ENCODE measurements at places on chromosomes 7 and 10. TPM values are rescaled to one million over a fixed set of nuclear protein-coding genes. Genes with fewer than 3 reads are reported as not detected.

DNA sequence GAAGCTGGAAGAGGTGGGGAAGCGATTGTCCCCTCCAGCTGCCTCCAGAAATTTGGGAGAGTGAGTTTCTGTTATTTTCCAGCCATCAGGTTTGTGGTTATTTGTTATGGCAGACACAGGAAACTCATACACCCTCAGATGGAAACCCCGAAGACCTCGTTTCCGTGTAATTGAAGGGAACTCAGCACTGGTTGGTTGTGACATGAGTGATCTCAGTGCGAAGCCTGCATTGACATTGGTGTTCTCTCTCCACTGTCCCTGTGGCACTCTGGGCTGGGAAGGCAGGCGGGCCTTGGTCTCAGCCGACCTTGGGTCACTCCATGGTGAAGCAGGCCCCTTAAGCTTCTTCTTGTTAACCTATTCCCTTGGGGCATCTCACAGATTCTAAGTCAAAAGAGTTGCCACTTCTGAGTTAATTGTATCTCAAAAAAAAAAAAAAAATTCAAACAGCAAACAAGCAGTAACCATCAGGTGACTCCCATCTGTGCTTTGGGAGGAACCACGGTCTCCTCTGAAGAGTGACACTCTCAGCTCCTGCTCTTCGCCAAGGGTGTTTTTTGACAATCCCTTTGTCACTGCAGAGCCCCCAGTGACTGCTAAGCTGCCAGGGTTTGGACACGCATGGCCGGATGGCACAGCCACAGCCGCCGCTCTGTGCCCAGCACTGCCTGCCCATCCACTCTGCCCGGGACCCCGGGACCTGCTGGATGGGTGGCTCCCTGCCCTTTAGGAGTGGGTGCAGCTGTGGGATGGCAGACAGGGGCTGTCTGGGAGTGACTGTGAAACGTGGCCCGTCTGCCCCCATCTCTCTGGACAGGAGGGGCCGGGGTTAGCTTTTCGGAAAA is 233.6 kb downstream of the PRPF18 start:
- no peak overlapping the region for H3K4me3 ChIP-seq
- no peaks in the 10 kb centered on the region for H3K36me3 ChIP-seq
- no peak for DNase-seq

DNA sequence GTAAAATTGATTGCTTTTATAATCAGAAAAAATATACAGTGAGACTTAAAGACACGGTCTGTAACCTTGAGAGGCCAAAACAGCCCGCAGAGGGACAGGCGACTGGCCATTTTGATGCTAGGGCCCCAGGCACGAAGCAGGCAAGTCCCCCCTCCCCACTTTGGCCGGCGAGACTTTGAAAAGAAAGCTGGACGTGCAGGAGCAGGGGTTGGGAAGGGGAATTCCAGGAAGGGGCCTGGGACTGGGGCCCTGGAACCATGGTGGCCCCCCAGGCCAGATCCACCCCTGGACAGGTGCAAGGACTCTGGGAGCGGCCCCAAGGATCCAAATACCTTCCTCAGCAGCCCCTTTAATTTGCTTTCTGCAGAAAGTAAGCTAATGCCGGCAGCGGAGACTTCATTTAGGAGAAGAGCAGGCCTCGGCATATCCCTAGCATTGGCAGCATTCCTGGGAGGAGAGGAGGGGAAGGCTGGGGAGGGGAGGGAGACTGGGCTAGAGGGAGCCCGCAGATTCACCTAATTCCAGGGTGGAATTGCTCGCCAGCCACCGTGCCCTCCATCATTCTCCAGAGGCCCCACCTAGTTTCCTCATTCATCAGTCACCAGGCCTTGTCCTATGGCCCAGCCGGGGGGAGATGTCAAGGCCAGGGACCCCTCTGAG is 24.9 kb upstream of the TNRC18 start:
- no peak overlapping the region for H3K4me3 ChIP-seq
- no peaks in the 10 kb centered on the region for H3K36me3 ChIP-seq
- H3K27ac ChIP-seq, result no peak overlapping the region
- no peak for DNase-seq
- H3K27me3 ChIP-seq, result no peaks in the 10 kb centered on the region
- no peaks in the 10 kb centered on the region for H3K4me1 ChIP-seq

DNA sequence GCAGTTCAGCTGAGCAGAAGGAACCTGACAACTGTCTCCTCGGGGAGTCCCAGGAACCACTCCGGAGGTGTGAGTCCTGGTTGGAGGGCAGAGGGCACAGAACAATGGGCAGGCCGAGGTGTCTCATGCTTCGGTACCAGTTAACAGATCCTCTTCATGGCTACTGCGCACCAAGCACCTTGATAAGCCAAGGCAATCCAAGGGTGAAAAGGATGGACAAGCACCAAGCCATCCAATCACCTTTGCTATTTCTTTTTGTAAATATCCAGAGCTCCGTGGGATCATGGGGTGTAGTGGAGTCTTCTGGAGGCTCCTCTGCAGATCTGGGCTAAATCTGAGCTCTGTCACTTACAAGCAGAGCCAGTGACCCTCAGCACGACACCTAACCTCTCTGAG is 233.5 kb downstream of the WDR11 start:
- no peaks in the 10 kb centered on the region for H3K36me3 ChIP-seq
- no peaks in the 10 kb centered on the region for H3K27me3 ChIP-seq
- no peak overlapping the region for H3K27ac ChIP-seq
- DNase-seq, result no peak
- H3K4me3 ChIP-seq, result no peak overlapping the region
- no peaks in the 10 kb centered on the region for H3K4me1 ChIP-seq

DNA sequence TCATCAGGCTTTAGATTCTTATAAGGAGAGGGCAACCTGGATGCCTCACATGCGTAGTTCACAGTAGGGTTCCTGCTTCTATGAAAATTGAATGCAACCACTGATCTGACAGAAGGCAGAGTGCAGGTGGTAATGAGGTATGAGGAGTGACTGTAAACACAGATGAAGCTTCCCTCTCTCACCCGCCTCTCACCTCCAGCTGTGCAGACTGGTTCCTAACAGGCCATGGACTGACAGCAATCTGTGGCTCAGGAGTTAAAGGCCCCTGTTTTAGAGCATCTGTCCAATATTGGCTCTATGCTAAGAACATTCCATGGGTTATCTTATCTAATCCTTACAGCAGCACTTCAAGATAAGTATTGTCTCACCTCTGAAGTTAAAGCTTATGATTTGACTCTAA is 213.5 kb upstream of the NRP1 start:
- H3K4me1 ChIP-seq, result no peaks in the 10 kb centered on the region
- no peak overlapping the region for H3K27ac ChIP-seq
- no peak overlapping the region for H3K4me3 ChIP-seq
- no peaks in the 10 kb centered on the region for H3K27me3 ChIP-seq

DNA sequence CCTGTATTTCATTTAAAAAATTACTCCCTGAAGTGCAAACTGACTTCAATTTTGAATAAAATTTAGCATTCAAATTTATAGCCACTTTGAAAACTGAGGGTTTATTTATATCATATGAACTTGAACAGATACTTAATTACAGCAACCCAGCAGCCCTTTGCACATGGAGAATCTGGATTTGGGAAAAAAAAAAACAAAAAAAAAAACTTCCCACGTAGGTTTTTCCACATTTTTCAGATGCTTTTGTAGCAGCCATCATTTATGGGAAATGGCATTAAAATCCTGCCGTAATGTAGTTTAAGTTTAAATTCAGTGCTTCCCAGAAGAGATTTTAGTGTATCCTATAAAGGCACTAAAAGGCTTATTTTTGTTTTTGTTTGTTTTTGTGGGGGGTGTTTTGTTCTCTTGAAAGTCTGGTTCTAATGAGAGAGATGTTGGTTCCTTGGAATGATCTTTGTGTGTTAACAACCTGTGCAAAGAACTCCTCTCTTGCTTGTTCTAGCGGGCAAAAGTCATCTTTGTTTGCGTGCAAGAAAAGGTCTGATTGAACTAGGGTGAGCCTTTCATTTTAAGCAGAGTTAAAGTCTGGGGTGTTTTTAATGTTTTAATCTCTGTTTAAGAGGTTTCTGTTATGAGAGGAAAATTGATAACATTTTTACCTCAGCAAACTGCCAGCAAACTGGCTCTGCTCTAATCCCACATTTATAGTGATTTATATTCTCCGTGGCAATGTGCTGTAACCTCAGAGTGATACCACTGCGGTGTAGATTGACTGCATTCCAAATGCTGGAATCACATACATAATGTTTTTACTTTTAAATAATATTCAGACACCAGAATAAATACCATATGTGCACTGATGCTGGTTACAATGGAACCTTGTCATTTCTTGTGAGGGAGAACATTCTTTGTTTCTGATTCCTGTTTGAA is 105.5 kb downstream of the WNT2 start:
- H3K4me1 ChIP-seq, result no peaks in the 10 kb centered on the region
- no peak overlapping the region for H3K4me3 ChIP-seq
- no peak for DNase-seq
- H3K27ac ChIP-seq, result no peak overlapping the region
- no peaks in the 10 kb centered on the region for H3K36me3 ChIP-seq
- H3K27me3 ChIP-seq, result no peaks in the 10 kb centered on the region

DNA sequence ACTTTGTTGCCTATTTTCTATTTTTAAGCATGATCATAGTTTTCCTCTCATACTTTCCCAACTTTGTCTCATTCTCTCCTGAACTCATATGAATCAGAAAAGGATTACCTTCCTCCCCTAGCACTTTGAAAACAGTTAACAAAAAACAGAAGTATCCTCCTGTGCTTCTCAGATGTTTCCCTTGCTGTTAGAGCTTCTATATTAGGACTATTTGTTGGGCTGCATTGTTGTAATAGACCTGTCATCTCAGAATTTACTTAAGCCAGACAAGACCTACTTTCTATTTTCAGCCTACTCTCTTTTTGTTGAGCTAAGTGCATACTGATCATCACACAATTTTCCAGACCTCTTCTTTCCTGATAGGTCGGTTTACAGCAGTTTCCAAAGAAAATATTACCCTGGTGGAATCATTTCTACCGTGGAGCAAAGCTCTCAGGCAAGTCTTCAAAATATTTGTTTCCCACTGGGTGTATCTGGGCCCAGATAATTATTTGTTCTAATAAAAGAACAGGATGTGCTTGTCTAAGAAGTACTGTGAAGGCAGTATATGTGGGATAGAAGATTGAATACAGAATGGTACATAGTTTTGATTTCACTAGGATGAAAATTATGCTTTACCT is 411.9 kb upstream of the KLF6 start:
- no peak overlapping the region for H3K27ac ChIP-seq
- no peak for DNase-seq
- H3K4me1 ChIP-seq, result no peaks in the 10 kb centered on the region
- no peaks in the 10 kb centered on the region for H3K36me3 ChIP-seq

DNA sequence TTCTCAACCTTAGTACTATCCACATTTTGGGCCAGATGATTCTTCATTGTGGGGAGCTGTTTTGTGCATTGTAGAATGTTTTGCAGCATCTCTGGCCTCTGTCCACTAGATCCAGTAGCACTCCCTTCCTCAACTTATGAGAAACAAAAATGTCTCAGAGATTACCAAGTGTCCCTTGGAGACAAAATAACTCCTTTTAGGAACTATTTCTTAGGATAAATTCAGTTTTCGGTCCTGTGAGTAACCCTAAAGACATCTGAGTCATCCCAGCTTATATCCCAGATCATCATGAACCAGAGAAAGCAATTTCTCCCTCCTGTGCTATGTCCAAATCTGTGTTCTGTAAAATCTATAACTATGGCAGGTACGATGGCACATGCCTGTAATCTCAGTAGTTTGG is 266.6 kb upstream of the PHYHIPL start:
- H3K4me1 ChIP-seq, result no peaks in the 10 kb centered on the region
- H3K27ac ChIP-seq, result no peak overlapping the region
- no peaks in the 10 kb centered on the region for H3K27me3 ChIP-seq
- H3K36me3 ChIP-seq, result no peaks in the 10 kb centered on the region
- H3K4me3 ChIP-seq, result no peak overlapping the region
- DNase-seq, result no peak

GRCh38 chr7:93902777-93903423 is 3.5 kb upstream of the GNGT1 start:
- no peak overlapping the region for H3K4me3 ChIP-seq
- no peaks in the 10 kb centered on the region for H3K4me1 ChIP-seq
- H3K27ac ChIP-seq, result no peak overlapping the region
- H3K27me3 ChIP-seq, result no peaks in the 10 kb centered on the region

DNA sequence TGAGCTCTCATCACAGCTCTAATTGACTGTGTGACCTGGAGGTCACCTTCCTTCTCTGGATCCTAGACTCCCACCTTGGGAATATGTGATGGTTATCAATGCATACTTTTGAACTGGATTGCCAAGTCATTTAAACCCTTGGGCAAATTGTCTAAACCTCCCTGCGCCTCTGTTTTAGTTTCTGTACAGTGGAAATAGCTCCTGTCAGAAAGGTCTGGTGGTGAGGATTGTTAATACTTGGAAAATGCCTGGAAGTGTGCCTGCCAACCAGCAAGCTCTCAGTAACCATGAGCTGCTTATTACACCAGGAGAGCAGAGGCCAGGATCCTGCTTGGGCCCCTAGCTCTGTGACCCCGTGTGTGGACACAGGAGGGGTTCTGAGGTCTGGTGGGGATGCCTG is 108.7 kb upstream of the PPIF start:
- no peaks in the 10 kb centered on the region for H3K27me3 ChIP-seq
- no peak overlapping the region for H3K27ac ChIP-seq
- no peak overlapping the region for H3K4me3 ChIP-seq
- peaks cover 9% of the 10 kb centered on the region for H3K4me1 ChIP-seq
- DNase-seq, result no peak

DNA sequence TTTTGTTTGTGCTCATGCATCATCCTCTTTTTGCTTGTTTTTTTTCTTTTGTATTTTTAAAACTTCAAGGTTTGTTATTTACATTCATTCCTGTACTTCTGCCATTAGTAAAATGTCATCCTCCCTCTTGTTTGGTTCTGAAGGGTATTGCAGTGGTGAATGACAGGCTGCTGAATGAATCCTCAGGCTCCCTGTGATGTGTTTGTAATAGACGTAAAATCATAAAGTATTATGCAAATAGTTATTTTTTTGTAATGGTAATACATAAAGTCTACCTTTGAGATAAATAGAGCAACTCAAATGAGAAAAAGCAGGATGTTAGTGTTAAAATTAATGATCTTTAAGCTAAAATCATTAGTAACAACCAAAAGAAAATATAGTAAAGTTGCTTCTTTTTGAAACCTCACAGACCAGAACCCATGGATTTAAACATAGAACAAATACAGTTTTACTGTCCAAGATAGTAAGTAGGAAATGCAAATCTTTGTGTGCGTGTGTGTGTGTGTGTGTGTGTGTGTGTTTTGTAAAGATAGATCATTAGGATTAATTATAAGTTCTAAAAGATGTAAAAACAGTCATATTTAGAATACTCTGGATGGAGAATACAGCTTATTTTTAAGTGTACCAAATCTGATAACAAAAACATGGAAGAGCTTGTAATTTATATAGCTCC is 4.5 kb downstream of the GLCCI1 start:
- no peak overlapping the region for H3K27ac ChIP-seq
- H3K4me1 ChIP-seq, result peaks cover 35% of the 10 kb centered on the region
- DNase-seq, result no peak
- H3K36me3 ChIP-seq, result no peaks in the 10 kb centered on the region
- H3K4me3 ChIP-seq, result no peak overlapping the region

GGCT gene
- polyA plus RNA-seq, result 30.0 TPM

OR2AE1 gene
- not detected for polyA plus RNA-seq

WNT2 gene
- not detected for polyA plus RNA-seq

C7orf33 gene
- polyA plus RNA-seq, result not detected

NACAD gene
- 0.08 TPM for polyA plus RNA-seq
